ENCODE measurements at places on chromosomes 6 and 20.

DNA sequence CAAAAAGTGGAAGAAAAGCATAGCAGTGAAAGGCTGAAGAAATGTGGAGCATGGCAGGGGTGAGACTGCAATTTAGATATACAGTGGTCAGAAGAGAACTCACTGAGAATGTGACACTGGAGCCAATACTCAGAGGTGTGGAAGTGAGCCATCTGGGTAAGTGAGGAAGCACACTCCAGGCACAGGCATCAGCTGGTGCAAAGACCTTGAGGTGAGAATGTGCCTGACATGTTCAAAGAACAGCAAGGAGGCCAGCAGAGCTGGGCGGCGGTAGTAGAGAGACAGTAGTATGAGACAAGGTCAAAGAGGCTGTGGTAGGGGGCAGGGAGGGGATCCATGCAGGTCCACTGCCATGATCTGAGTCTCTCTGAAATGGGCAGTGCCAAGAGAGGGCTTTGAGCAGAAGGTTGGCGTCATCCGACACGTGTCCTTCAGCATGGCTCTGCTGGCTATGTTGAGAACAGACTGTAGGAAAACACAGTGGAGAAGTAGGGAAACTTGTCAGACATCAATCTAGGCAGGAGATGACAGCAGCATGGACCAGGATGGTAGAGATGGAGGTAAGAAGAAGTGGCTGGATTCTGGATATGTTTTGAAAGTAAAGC, 84.4 kb downstream of the PLCG1 start:
- no peak for DNase-seq

- DNase-seq: no peak
These were observed 7.4 kb upstream of the AHCY start for GRCh38 chr20:34310481-34311117.

DNA sequence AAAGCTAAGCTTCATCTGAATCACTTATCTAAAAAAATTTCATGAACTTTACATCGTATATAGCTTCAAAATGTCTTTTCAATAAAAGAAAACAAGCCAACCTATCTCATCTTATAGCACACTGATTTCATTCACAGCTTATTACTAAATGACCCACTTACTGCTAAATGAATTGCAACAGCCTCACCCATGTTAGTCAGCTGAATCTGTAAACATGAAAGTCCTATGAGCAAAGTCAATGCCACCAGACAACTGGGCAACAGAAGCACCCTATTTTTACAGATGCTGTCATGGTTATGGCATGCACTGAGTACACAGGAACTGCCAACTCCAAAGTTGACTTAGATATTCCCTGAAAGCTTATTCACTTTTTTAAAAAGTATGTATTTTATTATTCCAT, 41.2 kb upstream of the DST start:
- DNase-seq: peak; percentile 48

DNA sequence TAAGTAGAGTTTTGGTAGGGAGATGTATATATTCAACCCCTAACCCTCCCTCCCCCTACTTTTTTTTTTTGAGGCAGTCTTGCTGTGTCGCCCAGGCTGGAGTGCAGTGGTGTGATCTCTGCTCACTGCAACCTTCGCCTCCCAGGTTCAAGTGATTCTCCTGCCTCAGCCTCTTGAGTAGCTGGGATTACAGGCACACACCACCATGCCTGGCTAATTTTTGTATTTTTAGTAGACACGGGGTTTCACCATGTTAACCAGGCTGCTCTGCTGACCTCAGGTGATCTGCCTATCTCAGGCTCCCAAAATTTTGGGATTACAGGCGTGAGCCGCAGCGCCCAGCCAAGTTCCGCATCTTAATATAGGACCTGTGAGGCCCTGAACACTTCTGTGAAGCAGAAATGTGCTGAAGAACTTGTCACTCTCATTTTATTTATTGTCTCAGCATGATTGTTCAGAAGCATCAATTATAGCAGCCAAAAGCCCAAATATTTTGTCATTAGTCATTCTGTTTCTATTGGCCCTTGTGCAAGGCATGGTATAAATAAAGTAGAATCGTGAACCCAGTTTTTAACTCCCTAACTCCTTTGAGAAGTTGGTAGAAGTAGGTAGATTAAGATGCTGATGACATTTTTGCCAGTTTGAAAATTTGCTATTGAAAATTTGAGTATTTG, 19.4 kb downstream of the DSTN start:
- no peak for DNase-seq

Measured in RCC 7860 (cell line).